ENCODE measurements at places on chromosomes 4 and X.

GRCh38 chr4:3413217-3413671 lies 28.5 kb upstream of the HGFAC start:
- no peak for DNase-seq

- no peak for DNase-seq
These were observed 4.5 kb downstream of the PRR27 start for GRCh38 chr4:70158576-70158975.

GRCh38 chr4:83065266-83065665 lies 30.3 kb downstream of the COPS4 start:
- DNase-seq: no peak

GRCh38 chr4:104870495-104871233 lies 276.0 kb upstream of the TET2 start:
- DNase-seq: no peak

GRCh38 chr4:108811486-108811885 lies 48.6 kb upstream of the ETNPPL start:
- no peak for DNase-seq

GRCh38 chr4:86450861-86451260 lies 91.0 kb upstream of the MAPK10 start:
- no peak for DNase-seq

- DNase-seq: no peak
These were observed 263.2 kb downstream of the IL15 start for GRCh38 chr4:141899541-141899940.

DNA sequence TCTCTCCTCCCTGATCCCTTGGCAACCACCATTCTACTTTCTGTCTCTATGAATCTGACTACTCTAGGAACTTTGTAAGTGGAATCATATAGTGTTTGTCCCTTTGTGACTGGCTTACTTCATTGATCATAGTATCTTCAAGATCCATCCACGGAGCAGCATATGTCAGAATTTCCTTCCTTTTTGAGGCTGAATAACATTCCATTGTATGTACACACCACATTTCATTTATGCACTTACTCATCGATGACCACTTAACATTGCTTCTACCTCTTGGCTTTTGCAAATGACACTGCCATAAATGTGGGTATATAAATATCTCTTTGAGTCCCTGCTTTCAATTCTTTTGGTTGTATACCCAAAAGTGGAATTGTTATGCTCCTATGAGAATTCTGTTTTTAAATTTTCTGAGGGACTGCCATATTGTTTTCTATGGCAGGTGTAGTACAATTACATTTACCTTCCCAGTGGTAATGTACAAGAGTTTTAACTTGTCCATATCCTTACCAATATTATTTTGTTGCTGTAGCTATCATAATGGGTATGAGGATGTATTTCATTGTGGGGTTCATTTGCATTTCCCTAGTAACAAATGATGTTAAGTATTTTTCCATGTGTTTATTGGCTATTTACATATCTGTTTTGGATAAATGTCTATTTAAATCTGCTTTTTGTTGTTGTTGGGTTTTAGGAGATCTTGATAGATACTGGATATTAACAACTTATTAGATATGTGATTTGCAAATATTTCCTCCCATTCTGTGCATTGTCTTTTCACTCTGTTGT lies 466.1 kb downstream of the C4orf33 start:
- peak; percentile 34 for DNase-seq

- peak; percentile 92 for DNase-seq
These were observed 230.6 kb downstream of the PTTG2 start for GRCh38 chr4:38190717-38191178.

GRCh38 chr4:60617731-60618130 lies 582.4 kb upstream of the ADGRL3 start:
- DNase-seq: no peak

- DNase-seq: no peak
These were observed 60.2 kb downstream of the GASK1B start for GRCh38 chr4:158112611-158113010.

- no peak for DNase-seq
These were observed 3.1 kb downstream of the TADA2B start for GRCh38 chr4:7045961-7046921.

- no peak for DNase-seq
These were observed 178.1 kb upstream of the VEGFC start for GRCh38 chr4:176970853-176971252.

GRCh38 chr4:121358473-121358872 lies 22.3 kb downstream of the QRFPR start:
- DNase-seq: peak; percentile 82

- no peak for DNase-seq
These were observed 255.0 kb upstream of the PITX2 start for GRCh38 chr4:110877778-110878370.

DNA sequence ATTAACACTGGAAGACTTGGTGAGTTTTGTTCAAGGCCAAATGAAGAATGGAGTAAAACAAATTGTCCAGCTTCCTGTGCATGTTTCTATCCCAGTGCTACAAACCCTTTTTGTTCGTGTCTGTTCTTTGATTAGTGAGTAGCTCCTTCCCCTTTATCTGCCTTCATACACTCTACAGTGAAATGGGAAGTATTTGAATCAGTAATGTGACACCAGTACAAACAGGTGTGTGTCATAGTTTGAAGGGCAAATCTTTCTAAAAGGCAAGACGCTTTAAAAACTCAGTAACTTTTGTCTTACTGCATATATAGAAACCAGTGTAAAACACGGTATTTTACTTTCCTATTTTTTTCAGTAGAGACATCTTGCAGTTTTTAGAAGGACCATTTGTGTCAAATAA lies 5.9 kb downstream of the ARHGEF38 start:
- DNase-seq: no peak

GRCh38 chr4:24511371-24512063 lies 72.8 kb downstream of the DHX15 start:
- DNase-seq: no peak

DNA sequence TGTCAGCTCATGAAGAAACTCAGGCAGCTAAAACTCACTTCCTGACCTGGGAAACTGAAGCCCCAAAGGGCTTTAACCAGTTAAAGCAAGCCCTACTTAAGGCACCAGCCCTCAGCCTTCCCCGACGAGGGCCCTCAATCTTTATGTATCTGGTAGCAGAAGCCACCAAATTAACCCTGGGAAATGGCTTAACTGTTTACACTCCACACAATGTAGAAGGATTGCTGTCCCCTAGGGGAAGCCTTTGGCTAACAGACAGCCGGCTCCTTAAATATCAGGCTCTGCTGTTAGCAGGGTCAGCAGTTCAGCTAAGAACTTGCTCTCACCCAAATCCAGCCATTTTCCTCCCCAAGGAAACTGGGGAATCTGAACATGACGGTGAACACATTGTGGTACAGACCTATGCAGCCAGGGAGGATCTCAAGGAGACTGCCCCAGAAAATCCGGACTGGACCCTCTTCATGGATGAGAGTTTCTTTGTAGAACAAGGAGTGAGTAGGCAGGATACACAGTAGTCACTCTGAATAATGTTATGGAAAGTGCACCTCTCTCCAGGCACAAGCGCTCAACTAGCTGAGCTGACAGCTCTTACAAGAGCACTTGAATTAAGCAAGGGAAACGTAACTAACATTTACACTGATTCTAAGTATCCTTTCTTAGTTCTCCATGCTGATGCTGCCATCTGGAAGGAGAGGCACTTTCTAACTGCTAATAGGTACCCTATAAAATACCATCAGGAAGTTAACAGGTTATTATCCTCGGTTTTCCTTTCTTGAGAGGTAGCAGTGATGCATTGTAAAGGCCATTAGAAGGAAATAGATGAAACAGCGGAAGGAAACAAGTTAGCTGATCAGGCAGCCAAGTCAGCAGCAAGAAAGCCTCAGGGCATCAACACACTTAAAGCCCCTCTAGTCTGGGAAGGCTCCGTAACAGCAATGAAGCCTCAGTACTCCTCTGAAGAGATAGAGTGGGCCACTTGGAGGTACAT lies 9.6 kb upstream of the NAF1 start:
- no peak for DNase-seq

DNA sequence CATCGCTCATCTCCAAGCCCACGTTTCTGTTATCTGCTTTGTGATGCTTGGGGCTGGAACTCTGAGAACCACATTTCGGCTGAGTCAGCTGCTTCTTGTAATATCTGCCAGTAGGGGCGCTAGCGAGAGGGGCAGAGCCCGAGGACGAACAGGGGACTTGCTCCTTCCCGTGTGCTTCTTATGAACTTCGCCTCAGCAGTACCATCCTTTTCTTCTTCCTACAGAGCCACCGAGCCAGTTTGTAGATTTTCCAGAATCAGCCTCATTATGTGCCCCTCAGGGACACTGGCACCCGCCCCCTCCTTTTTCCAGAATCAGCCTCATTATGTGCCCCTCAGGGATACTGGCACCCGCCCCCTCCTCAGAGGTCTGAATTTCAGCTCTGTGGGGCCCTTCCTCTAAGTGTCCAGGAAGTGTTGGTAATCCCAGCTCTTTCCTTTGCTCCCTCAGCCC lies 441.7 kb upstream of the RASGEF1B start:
- peak; percentile 1 for DNase-seq

- DNase-seq: no peak
These were observed 92.7 kb downstream of the STK32B start for GRCh38 chr4:5143940-5144339.

DNA sequence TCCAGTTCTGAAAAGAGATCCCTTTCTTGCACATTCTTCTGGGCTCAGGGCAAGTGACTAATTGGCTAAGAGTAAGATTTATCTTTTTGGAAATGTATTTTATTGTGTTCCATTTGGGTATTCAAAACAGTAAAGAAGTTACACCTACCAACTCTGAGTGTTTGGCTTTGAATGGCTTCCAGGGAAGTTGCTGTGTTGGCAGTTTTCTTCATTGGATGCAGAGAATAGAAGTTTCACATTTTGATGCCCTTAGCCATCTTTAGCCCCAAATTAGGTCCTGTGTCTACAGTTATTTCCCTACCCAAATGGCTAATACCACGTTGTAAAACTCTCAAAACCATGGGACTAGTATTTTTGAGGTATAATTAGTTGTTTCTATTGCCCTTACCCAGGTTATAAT lies 29.7 kb upstream of the MORC4 start:
- no peak for DNase-seq

GRCh38 chr4:61277785-61278760 lies 77.9 kb downstream of the ADGRL3 start:
- DNase-seq: no peak
